ENCODE measurements at places on chromosomes 1 and 21.

GRCh38 chr1:165856021-165856420 lies 28.6 kb downstream of the UCK2 start:
- DNase-seq: no peak

DNA sequence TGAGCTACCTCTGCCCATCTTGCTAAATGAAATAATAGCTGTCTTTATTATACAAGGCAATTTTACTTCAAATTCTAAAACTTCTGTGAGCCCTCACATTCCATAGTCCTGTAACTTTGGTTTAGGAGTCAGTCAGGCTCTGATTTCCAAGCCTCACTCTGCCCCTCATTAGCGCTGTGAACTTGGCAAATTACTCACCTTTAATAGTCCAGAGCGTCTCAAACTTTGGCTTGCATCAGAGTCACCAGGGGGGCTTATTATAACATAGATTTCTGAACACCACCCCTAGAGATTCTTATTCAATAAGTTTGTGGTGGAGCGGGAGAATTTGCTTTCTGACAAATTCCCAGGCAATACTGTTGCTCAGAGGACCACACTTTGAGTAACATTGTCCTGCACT lies 126.2 kb upstream of the FGGY start:
- no peak for DNase-seq

DNA sequence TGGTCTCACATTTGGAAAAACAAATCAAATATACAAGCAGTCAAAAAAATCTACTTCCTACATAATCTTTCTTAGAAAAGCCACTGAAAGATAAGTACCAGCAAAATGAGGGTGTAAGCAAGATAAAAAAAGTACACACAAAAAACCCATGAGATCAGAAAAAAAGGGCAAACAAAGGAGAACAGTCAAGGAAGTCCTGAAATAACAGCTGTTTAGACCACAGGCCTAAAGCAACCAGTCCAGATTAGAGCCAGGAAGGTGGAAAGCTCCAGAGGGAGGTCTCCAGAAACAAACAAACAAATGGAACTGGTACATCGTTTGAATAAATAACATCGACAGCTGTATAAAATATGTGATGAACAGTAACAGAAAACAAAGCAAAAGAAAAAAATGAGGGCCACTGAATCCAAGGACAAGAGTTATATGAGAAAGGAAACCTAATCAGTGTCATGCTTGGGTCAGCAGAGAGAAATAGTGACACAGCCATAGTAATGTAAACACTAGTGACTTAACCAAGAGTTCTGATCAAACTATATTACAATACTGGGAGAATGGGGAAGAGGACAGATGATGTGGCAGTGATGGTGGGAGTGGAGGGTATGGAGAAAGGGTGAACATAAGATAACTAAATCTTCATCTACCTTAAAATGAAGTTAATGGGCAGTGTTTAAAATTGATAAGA lies 67.5 kb downstream of the NVL start:
- no peak for DNase-seq

- DNase-seq: no peak
Measured at GRCh38 chr1:20739225-20739624, 6.7 kb upstream of the SH2D5 start.

GRCh38 chr1:11198851-11199594 lies 9.9 kb downstream of the ANGPTL7 start:
- DNase-seq: no peak

GRCh38 chr1:102655034-102655433 lies 453.3 kb downstream of the COL11A1 start:
- DNase-seq: no peak

DNA sequence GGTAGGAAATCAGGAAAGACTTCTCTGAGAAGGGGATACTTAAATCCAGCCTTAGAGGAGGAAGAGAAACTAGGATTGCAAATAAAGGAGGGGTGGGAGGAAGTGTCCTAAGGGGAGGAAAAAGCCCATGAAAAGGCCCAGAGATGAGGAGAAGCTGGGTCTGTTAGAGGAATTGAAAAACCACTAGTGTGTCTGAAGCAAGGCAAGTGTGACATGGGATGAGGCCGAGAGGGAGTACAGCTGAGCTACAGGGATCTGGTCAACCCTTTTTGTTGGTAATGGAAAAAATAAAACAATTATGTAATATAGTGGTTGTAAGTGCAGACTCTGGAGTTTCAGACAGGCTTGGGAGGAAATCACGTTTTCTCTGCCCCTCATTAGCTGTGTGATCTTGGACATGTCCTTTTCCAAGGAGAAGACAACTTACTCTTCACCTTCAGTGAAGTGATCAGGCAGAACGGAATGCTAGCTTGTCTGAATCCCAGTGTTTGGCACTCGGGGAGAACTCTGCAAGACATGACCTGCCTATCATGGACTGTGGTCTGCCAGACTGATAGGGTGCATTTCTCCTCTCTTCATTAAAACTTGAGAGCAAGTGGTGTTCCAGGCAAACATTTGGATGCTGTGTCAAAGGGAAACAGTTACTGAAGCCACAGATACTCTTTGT lies 7.4 kb upstream of the S100A10 start:
- DNase-seq: no peak

GRCh38 chr1:39928809-39929587 lies 25.9 kb upstream of the MFSD2A start:
- DNase-seq: no peak

DNA sequence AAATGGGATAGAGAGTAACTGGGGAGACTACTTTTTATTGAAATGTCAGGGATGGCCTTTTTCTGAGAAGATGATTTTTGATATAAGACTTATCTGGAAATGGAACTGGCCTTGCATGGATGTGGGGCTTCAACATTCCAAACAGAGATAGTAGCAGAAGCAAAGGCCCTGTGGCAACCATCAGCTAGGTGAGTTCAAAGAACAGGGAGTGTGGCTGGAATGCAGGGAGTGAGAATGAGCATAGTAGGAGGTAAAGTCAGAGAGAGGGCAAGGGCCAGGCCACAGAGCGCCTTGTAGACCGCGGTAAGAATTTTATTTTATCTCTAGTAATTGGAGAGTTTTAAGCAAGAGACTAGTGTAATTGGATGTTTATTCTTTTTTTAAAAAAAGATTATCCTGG lies 227.0 kb upstream of the B3GALT2 start:
- DNase-seq: no peak

DNA sequence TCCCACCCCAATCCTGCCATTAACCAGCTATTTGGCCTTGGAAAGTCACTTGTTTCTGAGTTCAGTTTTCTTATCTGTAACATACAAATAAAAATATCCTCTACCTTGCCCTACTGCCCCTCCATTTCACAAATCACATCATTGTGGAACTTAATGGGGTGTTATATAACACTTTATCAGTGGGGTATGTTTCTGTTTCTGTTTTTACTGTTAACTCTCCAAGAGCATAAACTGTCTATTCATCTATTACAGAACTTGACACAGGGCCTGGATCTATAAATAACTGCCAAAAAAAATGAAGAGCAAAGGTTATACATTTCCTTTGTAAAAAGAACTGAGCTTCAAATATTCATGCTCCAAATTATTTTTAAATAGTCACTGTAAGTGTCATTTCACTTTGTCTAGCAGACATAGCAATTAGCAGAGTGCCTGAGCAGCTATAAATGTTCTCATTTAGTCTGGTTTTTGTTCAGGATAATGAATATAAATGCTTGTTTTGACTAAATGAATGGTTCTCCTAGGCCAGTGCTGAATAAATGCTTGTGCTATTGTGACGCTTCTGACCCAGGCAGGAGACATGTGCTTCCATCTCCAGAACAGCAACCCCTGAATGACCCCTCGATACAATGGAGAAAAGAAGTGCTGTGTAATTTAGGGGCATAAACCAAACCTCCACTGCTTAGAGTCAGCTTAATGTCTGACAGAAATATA lies 7.4 kb downstream of the PIGM start:
- DNase-seq: no peak

- no peak for DNase-seq
Measured at GRCh38 chr1:3333903-3334302, 120.6 kb upstream of the ARHGEF16 start.

- no peak for DNase-seq
Measured at GRCh38 chr21:43721939-43722338, 3.0 kb downstream of the PDXK start.

GRCh38 chr1:11157394-11157793 lies 31.8 kb upstream of the ANGPTL7 start:
- DNase-seq: no peak

DNA sequence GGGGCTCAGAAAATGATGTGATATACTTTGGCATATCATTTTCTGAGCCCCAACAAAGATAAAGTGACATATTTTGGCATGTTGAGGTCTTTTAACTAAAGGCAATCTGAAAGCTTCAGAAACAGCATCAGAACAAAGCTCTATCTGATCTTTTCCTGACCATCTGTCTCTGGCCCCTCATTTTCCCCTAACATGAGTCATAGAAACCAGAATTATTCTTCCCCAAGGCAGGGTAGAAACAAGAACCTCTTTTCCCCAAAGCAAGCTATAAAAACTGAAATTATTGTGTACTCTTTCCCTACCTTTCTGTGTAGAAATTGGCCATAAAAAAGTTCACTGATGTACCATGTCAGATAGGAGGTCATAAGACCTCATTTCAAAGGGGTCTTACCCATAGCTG lies 48.7 kb upstream of the PLA2G4A start:
- DNase-seq: no peak

DNA sequence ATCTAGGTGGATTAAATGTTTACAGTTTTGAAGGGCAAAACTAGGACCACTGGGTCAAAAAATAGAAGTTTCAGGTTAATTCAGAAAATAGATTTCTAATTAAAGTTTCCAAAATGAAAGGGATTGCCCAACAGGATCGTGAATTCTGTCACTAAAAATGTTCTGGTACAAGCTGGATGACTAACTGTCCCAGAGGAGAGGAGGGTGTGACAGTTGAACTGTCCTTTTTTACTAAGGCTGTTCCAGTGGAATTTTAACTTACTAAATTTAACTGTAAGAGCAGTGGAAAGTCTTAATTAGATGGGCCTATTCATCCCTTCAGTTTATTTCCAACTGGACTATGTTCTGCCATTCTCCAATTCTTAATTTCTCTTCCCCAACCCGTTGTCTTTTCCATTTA lies 7.2 kb downstream of the SNX7 start:
- no peak for DNase-seq

DNA sequence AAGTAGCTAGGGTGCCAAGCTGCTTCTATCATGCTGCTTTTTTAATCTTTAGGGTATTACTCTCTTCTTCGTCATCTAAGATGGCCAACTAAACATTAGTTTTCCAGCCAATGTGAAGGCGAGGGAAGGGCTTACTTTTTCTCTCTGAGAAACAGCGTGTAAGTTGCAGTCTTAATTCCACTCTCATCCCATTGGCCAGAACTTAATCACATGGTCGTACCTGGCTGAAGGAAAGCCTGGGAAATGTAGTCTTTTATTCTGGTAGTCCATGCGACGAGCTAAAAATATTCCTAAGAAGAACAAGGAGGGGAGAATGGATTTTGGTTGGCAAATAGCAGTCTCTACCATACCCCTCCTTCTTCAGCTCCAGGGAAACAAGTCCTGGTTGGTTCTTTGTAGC lies 21.5 kb downstream of the DNAJC6 start:
- DNase-seq: no peak
